ENCODE measurements at places on chromosomes 2 and 18. TPM values are rescaled to one million over a fixed set of nuclear protein-coding genes. Genes with fewer than 3 reads are reported as not detected.

DNA sequence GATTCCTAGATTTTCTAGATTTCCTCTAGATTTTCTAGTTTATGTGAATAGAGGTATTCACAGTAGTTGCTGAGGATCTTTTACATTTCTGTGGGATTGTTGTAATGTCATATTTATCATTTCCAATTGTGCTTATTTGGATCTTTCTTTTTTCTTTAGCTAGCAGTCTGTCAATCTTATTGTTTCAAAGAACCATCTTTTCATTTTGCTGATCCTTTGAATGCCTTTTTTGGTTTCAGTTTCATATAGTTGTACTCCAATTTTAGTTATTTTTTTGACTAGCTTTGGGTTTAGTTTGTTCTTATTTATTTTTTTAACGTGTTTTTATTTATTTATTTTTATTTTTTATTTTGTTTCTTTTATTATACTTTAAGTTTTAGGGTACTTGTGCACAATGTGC is 24.5 kb downstream of the CLIP4 start:
- H3K4me1 ChIP-seq, result no peaks in the 10 kb centered on the region
- H3K27me3 ChIP-seq, result no peaks in the 10 kb centered on the region
- DNase-seq, result no peak
- H3K27ac ChIP-seq, result peak overlapping the region; percentile 44

DNA sequence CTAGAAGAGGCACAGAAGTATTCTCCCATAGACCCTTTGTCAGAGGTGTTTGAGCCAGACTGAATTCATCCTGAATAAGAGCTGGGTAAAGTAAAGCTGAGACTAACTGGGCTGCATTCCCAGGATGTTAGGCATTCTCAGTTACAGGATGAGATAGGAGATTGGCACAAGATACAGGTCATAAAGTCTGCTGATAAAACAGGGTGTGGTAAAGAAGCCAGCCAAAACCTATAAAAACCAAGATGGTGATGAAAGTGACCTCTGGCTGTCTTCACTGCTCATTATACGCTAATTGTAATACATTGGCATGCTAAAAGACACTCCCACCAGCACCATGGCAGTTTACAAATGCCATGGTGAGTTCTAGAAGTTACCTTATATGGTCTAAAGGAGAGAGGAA is 364.9 kb upstream of the TMEFF2 start:
- DNase-seq, result no peak
- no peak overlapping the region for H3K27ac ChIP-seq
- H3K36me3 ChIP-seq, result no peaks in the 10 kb centered on the region
- no peaks in the 10 kb centered on the region for H3K27me3 ChIP-seq
- H3K4me3 ChIP-seq, result no peak overlapping the region
- no peaks in the 10 kb centered on the region for H3K4me1 ChIP-seq

GRCh38 chr2:164103271-164103670 is 367.5 kb upstream of the FIGN start:
- DNase-seq, result no peak
- no peaks in the 10 kb centered on the region for H3K27me3 ChIP-seq
- no peak overlapping the region for H3K27ac ChIP-seq
- H3K36me3 ChIP-seq, result no peaks in the 10 kb centered on the region
- H3K4me3 ChIP-seq, result no peak overlapping the region

DNA sequence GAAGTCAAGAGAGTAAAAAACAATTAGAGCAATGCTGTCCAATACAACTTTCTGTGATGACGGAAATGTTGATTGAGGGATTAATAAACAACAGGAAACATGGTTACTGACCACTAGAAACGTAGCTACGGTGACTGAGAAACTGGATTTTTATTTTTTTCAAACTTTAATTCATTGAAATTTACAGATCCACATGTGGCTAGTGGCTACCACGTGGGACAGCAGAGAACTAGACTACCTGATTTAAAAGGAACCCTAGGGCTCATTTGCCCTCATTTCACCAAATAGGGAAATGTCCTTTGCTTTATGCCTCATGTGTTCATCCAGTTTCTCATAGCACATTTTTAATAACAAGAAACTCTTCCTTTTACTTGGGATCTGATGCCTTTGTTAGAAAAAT is 413.0 kb downstream of the TGIF1 start:
- H3K4me3 ChIP-seq, result no peak overlapping the region
- no peak for DNase-seq
- H3K27me3 ChIP-seq, result peaks cover 7% of the 10 kb centered on the region
- H3K4me1 ChIP-seq, result no peaks in the 10 kb centered on the region

DNA sequence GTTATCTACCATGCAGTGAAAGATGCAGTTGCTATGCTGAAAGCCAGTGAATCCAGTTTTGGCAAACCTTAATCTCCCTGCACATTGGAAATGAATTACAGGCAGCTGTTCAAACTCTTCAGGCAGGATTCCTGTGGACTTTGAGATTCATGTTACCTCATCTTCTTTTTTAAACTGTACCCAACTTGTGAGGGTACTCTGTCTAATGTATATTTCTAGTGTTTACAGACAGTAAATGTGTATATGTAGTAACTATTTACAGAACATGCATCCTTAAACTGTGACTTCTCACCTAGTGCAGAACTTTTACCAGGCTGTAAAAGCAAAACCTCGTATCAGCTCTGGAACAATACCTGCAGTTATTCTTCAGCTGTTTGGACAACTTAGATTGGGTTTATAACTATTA is 50.9 kb downstream of the KDM3A start:
- H3K4me3 ChIP-seq, result no peak overlapping the region
- H3K4me1 ChIP-seq, result no peaks in the 10 kb centered on the region
- no peak overlapping the region for H3K27ac ChIP-seq
- no peaks in the 10 kb centered on the region for H3K27me3 ChIP-seq

GRCh38 chr2:197197895-197198311 is 112.7 kb downstream of the ANKRD44 start:
- peak overlapping the region; percentile 77 for H3K4me3 ChIP-seq
- H3K27ac ChIP-seq, result peak overlapping the region; percentile 89
- no peak for DNase-seq

DNA sequence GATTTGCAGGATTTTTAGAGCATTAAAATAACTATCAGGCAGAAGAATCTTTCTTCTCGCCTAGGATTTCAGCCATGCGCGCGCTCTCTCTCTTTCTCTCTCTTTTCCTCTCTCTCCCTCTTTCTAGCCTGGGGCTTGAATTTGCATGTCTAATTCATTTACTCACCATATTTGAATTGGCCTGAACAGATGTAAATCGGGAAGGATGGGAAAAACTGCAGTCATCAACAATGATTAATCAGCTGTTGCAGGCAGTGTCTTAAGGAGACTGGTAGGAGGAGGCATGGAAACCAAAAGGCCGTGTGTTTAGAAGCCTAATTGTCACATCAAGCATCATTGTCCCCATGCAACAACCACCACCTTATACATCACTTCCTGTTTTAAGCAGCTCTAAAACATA is 137.0 kb downstream of the MEIS1 start:
- no peak for DNase-seq
- peaks cover 8% of the 10 kb centered on the region for H3K4me1 ChIP-seq
- no peak overlapping the region for H3K4me3 ChIP-seq
- H3K36me3 ChIP-seq, result no peaks in the 10 kb centered on the region
- H3K27me3 ChIP-seq, result peaks cover 18% of the 10 kb centered on the region
- no peak overlapping the region for H3K27ac ChIP-seq

GRCh38 chr2:241620419-241620769 is 16.6 kb downstream of the THAP4 start:
- no peak overlapping the region for H3K4me3 ChIP-seq
- DNase-seq, result peak; percentile 83
- H3K36me3 ChIP-seq, result peaks cover 15% of the 10 kb centered on the region

DNA sequence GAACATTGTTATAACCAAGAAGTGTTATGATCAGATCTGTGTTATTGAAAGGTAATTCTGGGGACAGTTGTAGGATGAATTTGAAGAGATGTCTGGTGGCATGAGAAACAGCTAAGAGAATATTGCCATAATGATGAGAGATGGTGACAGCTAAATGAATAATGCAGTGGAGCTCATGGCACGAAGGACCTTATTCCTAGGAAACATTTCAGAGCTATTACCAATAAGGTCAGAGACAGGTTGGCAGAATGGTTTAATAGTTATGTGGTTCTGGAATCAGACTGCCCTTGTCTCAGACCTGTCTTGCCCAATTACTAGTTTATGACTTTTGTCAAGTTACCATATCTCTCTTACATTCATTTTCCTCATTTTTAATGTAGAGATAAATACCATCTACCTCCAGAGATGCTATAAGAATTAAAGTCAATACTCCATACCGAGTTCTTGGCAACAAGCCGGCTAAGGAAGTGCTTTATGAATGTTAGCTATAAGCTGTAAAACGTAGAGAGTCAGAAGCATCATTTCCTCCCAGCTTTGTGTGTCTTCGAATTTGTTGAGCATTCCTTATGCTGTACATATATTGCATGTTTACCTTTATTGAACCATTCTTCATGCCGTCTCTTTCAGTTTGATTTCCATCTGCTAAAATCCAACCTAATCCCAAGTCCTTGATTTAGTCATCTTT is 73.6 kb upstream of the COL5A2 start:
- H3K4me3 ChIP-seq, result no peak overlapping the region
- no peaks in the 10 kb centered on the region for H3K27me3 ChIP-seq
- H3K4me1 ChIP-seq, result peaks cover 30% of the 10 kb centered on the region
- DNase-seq, result no peak
- H3K36me3 ChIP-seq, result no peaks in the 10 kb centered on the region

DNA sequence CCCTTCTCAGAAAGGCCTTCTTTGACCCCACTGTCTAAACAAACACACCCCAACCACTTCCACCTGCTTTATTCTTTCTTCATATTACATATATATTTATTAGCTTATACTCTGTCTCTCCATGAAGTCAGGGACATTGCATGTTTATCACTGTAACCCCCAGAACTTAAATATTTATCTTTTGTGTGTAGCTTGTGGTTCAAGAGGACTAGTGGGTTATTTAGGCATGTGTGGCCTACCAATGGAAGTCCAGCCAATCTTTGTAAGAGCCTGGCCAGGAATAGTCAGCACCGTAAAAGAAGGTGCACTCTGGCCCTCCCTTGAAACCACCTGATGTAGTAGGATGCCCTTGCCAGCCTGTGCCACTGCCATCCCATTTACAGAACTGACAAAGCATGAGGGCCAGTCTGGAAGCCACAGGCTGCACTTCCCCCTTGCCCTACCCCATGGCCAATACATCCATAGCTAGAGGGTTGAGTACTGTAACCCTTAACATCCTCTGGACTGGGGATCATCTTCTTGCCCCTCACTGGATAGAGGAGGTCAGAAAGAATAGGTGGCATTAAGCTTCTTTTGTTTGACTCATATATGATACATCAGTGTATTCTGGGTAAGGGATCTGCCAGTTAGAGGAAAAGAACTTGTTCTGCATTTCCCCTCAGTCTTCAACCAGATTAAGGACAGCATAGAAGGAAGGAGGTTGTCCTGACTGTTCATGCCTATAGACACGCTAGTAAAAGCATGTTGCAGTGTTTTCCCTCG is 4.9 kb downstream of the NEMP2 start:
- peak overlapping the region; percentile 23 for H3K4me3 ChIP-seq
- H3K27me3 ChIP-seq, result no peaks in the 10 kb centered on the region
- H3K36me3 ChIP-seq, result peaks cover 1% of the 10 kb centered on the region
- DNase-seq, result no peak

- H3K27me3 ChIP-seq, result peaks cover 55% of the 10 kb centered on the region
- no peak overlapping the region for H3K4me3 ChIP-seq
- no peaks in the 10 kb centered on the region for H3K36me3 ChIP-seq
- peaks cover 19% of the 10 kb centered on the region for H3K4me1 ChIP-seq
- H3K27ac ChIP-seq, result no peak overlapping the region
These were observed 361.0 kb downstream of the ANAPC1 start for GRCh38 chr2:111523009-111523408.

DNA sequence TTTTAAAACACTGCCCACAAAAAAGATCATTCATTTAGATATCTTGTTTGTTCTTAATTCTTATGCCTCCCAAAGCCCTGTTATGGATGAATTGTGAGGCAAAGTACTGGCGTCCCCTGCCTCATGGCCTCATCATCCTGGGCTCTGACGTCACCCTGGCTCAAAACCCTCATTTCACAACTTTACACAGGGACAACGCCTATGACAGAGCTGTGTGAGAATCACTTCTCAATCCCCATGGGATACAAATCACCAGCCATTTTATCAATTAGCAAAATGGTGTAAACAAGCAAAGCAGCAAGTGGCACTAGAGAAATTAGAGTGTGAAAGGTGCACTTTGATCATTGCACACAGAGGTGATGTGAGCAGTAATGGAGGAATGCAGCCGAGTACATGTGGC is 16.6 kb downstream of the FHOD3 start:
- peaks cover 4% of the 10 kb centered on the region for H3K36me3 ChIP-seq
- H3K27me3 ChIP-seq, result peaks cover 27% of the 10 kb centered on the region
- no peaks in the 10 kb centered on the region for H3K4me1 ChIP-seq
- H3K4me3 ChIP-seq, result no peak overlapping the region

GRCh38 chr18:6054256-6054842 is 159.0 kb upstream of the TMEM200C start:
- peaks cover 11% of the 10 kb centered on the region for H3K4me1 ChIP-seq
- H3K36me3 ChIP-seq, result no peaks in the 10 kb centered on the region
- peaks cover 5% of the 10 kb centered on the region for H3K27me3 ChIP-seq

DNA sequence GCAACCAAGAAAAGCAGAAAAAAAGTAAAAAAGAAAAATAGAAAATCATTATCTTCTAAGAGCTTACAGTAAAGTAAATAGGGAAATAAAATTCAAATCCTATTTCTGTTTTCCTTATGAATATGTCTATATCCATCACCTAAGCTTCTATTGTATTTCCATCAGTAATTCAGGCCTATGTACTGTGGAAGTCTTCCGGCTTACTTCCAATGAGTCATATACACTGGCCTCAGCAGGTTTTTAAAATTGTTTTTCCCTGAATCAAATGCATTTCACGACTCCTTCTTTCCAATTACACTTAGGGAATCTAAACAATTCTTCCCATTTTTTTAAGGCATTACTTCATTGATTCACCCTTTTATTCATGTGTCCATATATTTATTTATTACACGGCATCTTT is 164.7 kb downstream of the CCDC102B start:
- no peaks in the 10 kb centered on the region for H3K36me3 ChIP-seq
- no peak overlapping the region for H3K27ac ChIP-seq
- no peaks in the 10 kb centered on the region for H3K4me1 ChIP-seq
- no peaks in the 10 kb centered on the region for H3K27me3 ChIP-seq
- no peak for DNase-seq
- no peak overlapping the region for H3K4me3 ChIP-seq

- H3K36me3 ChIP-seq, result peaks cover 3% of the 10 kb centered on the region
- H3K4me3 ChIP-seq, result no peak overlapping the region
- H3K4me1 ChIP-seq, result no peaks in the 10 kb centered on the region
- no peak for DNase-seq
- no peak overlapping the region for H3K27ac ChIP-seq
- no peaks in the 10 kb centered on the region for H3K27me3 ChIP-seq
These were observed 201.2 kb upstream of the KLHL29 start for GRCh38 chr2:23183733-23184132.

GRCh38 chr18:5546660-5547059 is 2.9 kb upstream of the EPB41L3 start:
- DNase-seq, result no peak
- H3K36me3 ChIP-seq, result no peaks in the 10 kb centered on the region
- H3K27me3 ChIP-seq, result peaks cover 39% of the 10 kb centered on the region
- no peak overlapping the region for H3K4me3 ChIP-seq
- H3K27ac ChIP-seq, result no peak overlapping the region
- no peaks in the 10 kb centered on the region for H3K4me1 ChIP-seq

ARMC9 gene
- 1.4 TPM for total RNA-seq

MPP4 gene
- total RNA-seq, result not detected

ST8SIA5 gene
- total RNA-seq, result not detected

LRP1B gene
- total RNA-seq, result not detected

MFSD2B gene
- total RNA-seq, result 0.24 TPM

RANBP2 gene
- total RNA-seq, result 57.7 TPM

C2orf76 gene
- total RNA-seq, result 15.3 TPM

NPPC gene
- total RNA-seq, result 0.58 TPM
